ENCODE measurements at places on chromosomes 5 and 9.

- no peak for DNase-seq
These were observed 188.5 kb upstream of the RASA1 start for GRCh38 chr5:87079219-87079618.

GRCh38 chr5:1330847-1331831, 13.8 kb downstream of the CLPTM1L start:
- DNase-seq, result no peak

DNA sequence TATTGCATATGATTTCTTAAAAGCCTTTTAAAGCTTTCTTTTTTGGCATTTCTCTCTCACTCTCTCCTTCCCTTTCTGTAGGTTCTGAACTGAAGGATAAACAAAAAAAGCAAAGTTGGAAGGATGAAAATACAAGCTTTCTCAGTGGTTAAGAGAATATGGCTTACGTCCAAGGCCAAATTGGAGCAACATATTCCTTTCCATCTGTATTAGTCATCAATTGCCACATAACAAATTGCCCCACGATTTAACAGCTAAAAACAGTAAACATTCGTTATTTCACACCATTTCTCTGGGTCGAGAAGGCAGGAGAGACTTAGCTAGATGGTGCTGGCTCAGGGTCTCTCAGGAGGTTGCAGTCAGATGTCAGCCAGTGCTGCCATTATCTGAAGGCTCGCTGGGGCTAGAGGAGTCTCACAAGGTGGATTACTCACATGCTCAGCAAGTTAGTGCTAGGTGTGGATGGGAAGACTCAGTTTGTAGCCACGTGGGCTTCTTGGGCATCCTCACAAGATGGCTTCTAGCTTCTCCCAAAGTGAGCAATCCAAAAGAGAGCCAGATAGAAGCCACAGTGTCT, 2.0 kb upstream of the ROR2 start:
- DNase-seq, result no peak

- no peak for DNase-seq
These were observed 20.0 kb upstream of the COL5A1 start for GRCh38 chr9:134621558-134622110.

- DNase-seq, result no peak
These were observed 22.6 kb downstream of the CD180 start for GRCh38 chr5:67173959-67174358.

- DNase-seq, result no peak
These were observed 206.7 kb downstream of the ARRDC3 start for GRCh38 chr5:91176288-91177016.

DNA sequence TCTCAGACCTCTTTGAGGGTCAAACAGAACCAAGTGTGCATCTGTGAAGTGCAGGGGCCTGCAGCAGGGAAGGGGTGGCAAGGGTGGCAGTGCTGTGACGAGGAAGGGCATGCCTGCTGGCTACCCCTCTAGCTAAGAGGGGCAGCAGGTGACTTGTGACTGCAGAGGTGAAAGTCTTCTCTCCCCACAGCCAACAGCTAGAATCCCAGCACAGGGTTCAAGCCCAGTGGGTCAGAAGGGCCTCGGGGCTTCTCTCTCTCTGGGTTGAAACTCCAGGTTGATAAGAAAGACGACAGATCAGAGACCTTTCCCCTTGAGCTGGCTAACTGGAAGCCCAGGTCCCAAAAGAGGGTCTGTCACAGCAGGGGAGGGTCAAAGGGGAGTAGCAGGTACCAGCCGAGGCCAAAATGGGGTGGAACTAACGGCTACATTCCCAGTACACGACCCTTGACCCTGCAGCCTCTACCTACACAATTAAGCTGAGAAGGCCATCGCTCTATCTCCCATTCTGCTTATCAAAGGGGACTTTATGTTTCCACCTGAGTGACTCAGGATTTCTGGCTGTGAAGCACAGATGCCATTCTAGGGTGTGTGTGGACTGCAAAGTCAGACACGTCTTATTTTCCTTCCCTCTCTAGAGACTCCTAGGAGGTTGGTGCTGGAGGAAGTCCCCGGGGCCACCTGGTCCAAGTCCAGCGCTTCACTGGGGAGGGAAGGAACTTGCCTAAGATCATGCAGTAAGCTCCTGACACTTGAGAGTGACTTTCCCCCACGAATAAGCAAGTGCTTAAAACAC, 14.6 kb downstream of the ANKS6 start:
- DNase-seq, result no peak

GRCh38 chr9:101791938-101792337, 53.5 kb upstream of the GRIN3A start:
- no peak for DNase-seq

- DNase-seq, result no peak
These were observed 852 bp downstream of the ZNF354C start for GRCh38 chr5:179061025-179061424.

DNA sequence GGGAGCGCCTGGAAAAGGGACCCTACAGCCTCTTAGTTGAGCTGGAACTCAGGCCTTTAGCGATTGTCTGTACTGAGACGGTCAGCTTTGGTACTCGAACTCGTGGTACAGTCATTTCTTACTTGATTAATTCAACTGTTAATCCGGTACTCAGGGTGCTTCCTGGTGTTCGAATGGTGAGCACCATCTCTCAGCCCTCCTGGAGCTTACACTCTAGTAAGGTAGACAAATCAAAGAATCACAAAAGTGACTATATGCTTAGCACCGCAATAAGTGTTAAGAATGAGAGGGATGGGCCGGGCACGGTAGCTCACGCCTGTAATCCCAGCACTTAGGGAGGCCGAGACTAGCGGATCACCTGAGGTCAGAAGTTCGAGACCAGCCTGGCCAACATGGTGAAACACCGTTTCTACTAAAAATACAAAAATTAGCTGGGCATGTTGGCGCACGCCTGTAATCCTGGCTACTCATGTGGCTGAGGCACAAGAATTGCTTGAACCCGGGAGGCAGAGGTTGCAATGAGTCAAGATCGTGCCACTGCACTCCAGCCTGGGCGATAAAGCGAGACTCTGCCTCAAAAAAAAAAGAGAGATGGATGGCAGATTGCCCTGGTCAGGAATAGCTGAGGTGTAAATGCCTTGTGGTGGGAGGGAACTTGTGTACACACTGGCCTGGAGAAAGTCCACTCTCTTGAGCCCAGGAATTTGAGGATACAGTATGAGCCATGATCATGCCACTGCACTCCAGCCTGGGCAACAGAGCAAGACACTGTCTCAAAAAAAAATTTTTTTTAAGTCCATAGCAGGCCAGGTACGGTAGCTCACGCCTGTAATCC, 981 bp downstream of the TCOF1 start:
- DNase-seq, result no peak

GRCh38 chr5:89445106-89445745, 562.2 kb upstream of the MEF2C start:
- DNase-seq, result no peak

GRCh38 chr9:18477121-18477660, 3.2 kb downstream of the ADAMTSL1 start:
- no peak for DNase-seq
